Stimulated activated CD8-positive, alpha-beta memory T cell treated with anti-CD3 and anti-CD28 coated beads, Interleukin-4, amount 100 ng/mL, for 1 hour (primary cell): ENCODE measurements at places on chromosomes 4 and X.
A peak's percentile ranks its signal among the peaks of the same experiment; 100 is the strongest.

DNA sequence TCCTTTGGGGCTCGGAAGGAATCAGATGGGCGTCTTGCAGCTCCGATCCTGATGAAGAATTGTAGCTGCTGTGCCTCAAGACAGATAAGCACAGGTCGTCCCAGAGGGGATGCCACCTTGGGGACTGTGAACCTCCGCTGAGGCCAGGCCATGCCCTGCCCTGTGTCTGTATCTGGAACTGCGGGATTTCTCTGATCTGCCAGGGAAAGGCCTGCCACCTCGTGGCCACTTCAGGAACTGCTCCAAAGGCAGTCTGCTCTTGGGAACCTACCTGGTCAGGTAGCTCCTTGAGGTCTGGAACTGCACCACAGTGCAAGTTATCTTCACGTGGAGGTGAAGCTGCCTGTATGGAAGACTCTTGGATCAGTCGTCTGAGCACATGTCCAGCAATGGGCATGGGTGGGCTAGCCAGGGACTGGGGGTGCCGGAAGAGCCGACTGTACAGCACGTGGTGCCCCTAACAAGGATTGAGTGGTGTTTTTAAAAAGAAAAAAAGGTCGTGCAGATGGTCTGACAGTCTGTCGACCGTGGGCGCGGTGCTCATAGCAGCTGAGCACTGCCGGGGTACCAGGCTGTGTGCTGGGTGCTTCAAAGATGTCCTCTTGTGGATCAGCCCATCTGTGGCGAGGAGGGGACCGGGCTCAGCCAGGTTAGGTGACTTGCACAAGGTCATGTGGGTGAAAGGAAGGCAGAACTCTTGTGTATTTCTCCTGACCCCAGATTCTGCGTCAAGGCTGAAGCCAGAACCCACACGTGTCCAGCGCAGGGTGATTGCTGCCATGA lies 3.1 kb upstream of the GRPEL1 start:
- peak; percentile 71 for DNase-seq

DNA sequence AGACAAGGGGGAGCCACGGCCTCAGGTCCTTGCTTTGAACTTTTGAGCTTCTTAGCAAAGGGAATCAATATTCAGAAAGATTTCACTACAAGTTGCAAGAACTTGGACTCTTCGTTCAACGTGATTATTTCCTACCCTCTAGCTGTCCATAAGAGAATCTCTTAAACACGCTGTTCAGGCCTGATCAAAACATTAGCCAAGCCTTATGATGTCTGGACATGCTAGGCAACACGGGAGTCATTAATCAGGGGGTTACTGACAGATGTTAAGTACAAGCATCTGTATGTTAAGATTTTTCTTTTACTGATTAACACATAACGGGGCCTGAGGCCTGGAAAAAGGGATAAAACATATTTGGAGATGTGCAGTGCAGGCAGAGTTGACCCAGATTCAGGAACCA lies 138.9 kb upstream of the IL1RAPL2 start:
- DNase-seq = no peak

- DNase-seq = no peak
Measured at GRCh38 chr4:185247151-185247550, 37.8 kb downstream of the SNX25 start.

DNA sequence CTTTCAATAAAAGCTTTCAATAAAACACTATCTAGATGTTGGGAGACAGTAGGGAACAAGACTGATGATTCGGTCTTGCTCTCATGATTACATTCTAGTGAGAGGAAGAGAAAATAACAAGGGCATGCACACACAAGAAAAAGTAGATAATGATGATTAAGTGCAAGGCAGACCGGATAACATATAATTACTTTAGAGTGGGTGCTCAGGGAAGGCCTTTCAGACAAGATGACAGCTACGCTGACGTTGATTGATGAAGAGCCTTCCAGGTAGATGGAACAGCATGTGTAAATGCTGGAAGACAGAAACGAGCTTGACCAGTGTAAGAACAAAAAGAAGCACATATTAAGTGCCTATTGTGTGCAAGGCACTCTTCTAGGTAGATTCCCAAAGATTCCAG lies 43.4 kb downstream of the TXK start:
- no peak for DNase-seq

DNA sequence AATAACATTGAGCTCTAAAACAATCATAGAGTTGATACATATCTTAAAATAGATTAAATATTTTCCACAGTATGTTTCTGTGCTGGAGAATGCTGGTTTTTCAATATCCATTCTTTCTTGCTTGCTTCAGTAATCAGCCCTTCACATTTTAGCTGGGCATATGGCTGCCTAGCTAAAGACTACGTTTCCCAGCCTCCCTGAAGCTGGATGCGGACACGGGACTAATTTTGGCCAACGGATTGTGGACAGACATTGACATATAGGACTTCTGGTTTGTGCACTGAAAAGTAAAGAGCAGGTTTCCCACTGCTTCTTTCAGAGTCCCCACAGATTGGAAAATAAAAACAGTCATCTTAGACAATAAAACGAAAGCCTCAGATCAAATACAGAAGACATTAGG lies 97.3 kb downstream of the COL25A1 start:
- no peak for DNase-seq

DNA sequence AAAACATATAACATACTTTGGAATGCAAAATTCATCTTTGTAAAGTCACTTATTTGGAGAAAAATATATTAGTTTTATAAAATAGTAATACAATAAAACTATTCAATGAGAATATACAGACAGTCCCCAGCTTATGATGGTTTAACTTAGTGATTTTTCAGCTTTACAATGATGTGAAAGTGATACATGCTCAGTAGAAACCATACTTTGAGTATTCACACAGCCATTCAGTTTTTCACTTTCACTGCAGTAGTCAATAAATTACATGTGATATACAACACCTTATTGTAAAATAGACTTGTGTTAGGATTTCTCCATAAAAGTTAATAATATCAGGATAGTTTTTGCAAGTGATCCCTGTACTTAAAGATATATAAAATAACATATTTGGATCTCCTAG lies 436.0 kb downstream of the CENPC start:
- no peak for DNase-seq

DNA sequence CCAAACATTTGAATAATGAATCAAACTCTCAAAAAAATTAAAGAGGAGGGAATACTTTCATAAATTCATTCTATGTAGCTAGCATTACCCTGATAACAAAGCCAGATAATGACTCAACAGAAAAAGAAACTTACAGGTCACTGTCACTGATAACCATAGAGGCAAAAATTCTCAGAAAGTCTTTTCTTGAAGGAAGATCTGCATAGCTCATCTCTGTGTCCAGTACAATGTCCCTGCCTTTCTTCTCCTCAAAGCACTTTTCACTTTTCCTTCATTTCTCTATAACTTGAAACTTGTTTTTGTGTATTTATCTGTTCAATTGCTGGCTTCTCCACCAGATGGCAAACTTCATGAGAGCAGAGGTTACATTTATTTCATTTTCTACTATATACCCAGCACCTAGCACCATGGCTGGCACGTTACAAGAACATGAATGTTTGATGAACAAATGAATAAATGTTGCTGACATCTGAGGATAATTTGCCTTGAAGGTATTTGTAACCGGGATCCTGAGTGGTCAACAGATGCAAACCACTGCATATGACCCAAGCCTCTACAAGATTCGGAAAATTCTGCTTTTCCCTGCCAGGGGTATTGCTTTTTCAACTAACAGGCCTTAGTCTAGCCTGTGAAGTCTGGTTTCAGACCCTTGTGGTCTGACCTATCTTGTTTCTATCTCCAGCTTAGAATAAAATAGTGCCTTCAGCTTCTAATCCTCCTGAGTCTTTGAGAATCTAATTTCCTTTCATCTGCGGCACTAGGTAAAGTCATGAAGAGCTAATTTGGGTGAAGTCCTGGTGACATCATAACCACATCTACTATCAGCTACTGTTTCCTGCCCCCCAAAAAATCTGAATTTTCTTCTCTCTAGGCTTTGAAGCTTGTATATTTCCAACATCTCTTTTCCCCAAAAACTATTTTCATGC lies 52.5 kb upstream of the ANTXR2 start:
- DNase-seq = no peak

DNA sequence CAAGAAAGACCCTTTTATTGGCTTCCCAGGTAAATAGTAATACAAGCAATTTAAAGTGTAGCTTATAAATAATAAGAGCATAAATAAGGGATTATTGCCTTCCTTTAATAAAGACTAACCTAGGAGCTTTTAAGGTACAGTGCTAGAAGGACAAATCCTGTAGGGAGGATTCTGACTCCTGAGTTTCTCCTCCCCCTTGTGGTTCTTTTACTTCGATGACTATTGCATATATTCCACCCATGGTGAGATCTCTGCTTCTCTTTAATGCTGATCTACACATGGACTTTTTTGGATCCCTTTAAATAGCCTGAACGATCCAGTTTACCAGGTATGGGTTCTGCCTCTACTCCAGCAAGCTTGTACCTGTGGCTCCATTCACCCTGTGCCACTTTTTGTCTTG lies 2.5 kb downstream of the GALNT7 start:
- no peak for DNase-seq

DNA sequence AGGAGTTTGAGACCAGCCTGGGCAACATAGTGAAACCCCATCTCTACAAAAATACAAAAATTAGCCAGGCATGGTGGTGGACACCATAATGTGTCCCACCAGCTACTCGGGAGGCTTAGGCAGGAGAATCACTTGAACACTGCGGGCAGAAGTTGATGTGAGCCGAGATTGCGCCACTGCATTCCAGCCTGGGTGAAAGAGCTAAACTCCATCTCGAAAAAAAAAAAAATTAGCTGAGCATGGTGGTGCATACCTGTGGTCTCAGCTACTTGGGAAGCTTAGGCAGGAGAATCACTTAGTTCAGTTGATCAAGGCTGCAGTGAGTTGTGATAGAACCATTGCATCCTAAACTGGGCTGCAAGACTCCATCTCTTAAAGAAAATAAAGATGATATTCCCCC lies 91.2 kb downstream of the PLS3 start:
- no peak for DNase-seq

GRCh38 chrX:53930515-53931380 lies 113.5 kb downstream of the PHF8 start:
- no peak for DNase-seq

DNA sequence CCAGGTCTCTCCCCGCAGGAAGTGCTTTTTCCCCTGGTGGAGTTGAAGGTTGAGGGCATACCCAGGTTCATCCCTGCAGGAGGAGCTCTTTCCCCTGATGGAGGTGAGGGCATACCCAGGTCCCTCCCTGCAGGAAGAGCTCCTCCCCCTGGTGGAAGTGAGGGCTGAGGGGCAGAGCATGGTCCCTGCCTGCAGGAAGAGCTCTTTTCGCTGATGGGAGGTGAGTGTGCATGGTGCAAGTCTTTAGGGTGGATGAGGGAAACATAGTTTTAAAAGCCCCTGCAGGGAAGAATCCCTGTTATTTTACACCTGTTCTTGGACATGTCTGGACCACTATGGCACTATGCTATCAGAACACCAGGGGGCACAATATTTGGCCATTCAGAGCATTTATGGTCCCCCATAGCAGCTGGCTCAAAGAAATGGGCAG lies 43.7 kb upstream of the PUDP start:
- no peak for DNase-seq

- no peak for DNase-seq
Measured at GRCh38 chrX:40471965-40472648, 108.7 kb upstream of the ATP6AP2 start.

DNA sequence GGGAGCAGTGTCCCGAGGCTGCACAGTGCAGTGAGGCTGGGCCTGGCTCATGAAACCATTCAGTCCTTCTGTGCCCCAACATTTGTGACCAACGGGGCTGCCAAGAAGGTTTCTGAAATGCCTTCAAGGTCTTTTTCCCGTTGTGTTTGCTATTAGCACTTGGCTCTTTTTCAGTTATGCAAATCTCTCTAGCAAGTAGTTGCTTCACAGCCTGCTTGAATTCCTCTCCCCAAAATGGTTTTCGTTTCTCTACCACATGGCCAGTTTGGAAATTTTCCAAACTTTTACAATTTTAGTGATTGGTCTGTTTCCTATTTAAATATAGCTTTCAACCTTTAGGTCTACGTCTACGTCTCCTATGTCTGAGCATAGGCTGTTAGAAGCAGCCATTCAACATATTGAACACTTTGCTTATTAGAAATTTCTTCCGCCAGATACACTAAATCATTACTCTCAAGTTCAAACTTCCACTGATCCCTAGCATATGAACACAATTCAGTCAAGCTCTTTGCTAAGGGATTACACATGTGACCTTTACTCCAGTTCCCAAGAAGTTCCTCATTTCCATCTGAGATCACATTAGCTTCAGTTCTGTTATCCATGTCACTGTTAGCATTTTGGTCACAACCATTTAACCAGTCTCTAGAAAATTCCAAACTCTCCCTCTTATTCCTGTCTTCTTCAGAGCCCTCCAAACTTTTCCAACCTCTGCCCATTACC lies 901.8 kb downstream of the GLUD2 start:
- no peak for DNase-seq

DNA sequence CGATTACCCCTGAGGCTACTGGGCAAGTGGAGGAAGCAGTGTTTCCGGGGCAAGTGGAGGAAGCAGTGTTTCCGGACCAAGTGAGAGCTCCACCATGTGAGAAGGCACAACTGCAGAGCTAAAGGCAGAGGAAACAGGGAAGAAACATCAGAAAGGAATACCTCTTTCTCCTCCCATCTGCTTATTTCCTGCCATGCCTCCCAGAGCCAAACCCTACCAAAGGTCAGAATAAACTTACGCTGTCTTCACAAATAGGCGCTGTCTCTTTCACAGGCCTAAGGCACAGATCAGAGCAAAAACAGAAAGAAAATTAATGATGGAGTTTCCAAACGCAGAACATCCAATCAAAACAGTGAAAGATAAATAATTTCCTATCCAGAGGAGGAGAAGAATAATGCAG lies 153.0 kb downstream of the ATOH1 start:
- no peak for DNase-seq

DNA sequence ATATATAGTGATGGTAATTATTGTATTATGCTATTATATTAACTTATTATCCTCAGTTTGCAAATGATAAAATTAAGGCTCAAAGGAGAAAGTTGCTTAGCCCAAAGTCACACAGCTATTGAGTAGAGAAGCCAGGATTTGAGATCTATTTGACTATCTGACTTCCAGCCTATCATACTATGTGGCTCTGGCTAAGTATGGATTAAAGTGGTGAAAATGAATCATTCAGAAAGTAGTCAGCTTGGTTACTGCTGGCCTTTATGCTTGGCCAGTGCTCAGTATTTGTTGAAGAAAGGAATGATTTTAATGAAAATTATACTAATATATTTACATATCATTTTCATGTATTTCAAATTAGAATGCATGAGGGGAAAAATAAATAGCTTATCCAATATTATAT lies 219.8 kb downstream of the SHROOM3 start:
- DNase-seq = no peak

- no peak for DNase-seq
Measured at GRCh38 chr4:82099928-82100579, 273.7 kb downstream of the HNRNPD start.

GRCh38 chrX:146907391-146908240 lies 93.1 kb upstream of the CXorf51A start:
- DNase-seq = no peak

GRCh38 chr4:83011689-83012199 lies 1.1 kb upstream of the LIN54 start:
- DNase-seq = no peak

DNA sequence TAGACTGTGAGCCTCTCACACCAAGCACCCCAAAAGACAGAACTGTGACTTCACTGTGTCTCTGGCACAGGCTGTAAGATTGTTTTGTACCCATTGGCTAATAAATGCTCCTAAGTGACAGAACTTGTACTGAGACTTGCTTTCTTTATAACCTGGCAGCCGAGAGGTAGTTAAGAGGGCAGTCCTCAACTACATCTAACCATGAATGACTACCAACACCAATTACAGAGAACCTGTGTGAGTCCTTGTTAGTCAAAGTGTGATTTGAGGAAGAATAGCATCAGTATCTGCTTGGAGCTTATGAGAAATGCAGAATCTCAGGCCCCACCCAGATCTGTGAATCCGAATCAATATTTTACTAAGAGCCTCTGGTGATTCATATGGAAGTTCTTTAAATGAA lies 154.0 kb upstream of the FTHL17 start:
- no peak for DNase-seq
